Natural killer cell (primary cell): ENCODE measurements at places on chromosomes 12 and 14. TPM values are rescaled to one million over a fixed set of nuclear protein-coding genes. Genes with fewer than 3 reads are reported as not detected.

Gene NOS1
- total RNA-seq = not detected

Gene BATF
- 12.6 TPM for total RNA-seq

Gene TAS2R14
- 3.6 TPM for total RNA-seq

Gene C1QL4
- total RNA-seq = not detected

Gene OR4E2
- not detected for total RNA-seq

Gene KRT78
- total RNA-seq = not detected

Gene ADCY6
- total RNA-seq = 0.31 TPM

Gene ZFHX2
- total RNA-seq = 0.72 TPM

Gene ANP32D
- not detected for total RNA-seq

Gene EML1
- not detected for total RNA-seq

Gene LRRK2
- 1.6 TPM for total RNA-seq

Gene COPZ1
- 66.3 TPM for total RNA-seq

Gene GLIPR1
- 115 TPM for total RNA-seq

GRCh38 chr12:79217306-79217705 is 352.7 kb downstream of the SYT1 start:
- no peaks in the 10 kb centered on the region for H3K36me3 ChIP-seq
- H3K4me1 ChIP-seq = no peaks in the 10 kb centered on the region
- no peaks in the 10 kb centered on the region for H3K27me3 ChIP-seq
- no peak for DNase-seq

- peaks cover 33% of the 10 kb centered on the region for H3K4me1 ChIP-seq
- H3K27me3 ChIP-seq = no peaks in the 10 kb centered on the region
- H3K27ac ChIP-seq = no peak overlapping the region
- no peak overlapping the region for H3K4me3 ChIP-seq
Measured at GRCh38 chr12:52073531-52074381, 4.0 kb downstream of the ATG101 start.

GRCh38 chr12:39294715-39295114 is 148.2 kb downstream of the KIF21A start:
- no peaks in the 10 kb centered on the region for H3K27me3 ChIP-seq
- no peaks in the 10 kb centered on the region for H3K36me3 ChIP-seq
- no peak overlapping the region for H3K4me3 ChIP-seq
- no peak for DNase-seq

GRCh38 chr12:64404470-64405256 is 471 bp downstream of the XPOT start:
- DNase-seq = no peak
- H3K27me3 ChIP-seq = no peaks in the 10 kb centered on the region
- peak overlapping the region; percentile 100 for H3K4me3 ChIP-seq

- peaks cover 3% of the 10 kb centered on the region for H3K27me3 ChIP-seq
- no peak for DNase-seq
- H3K36me3 ChIP-seq = no peaks in the 10 kb centered on the region
- no peak overlapping the region for H3K27ac ChIP-seq
- H3K4me1 ChIP-seq = peaks cover 11% of the 10 kb centered on the region
Measured at GRCh38 chr12:107310621-107311020, 217.3 kb upstream of the CRY1 start.

- no peak overlapping the region for H3K4me3 ChIP-seq
- H3K27ac ChIP-seq = no peak overlapping the region
- no peaks in the 10 kb centered on the region for H3K36me3 ChIP-seq
- H3K27me3 ChIP-seq = no peaks in the 10 kb centered on the region
- no peak for DNase-seq
Measured at GRCh38 chr14:22630066-22630465, 14.1 kb downstream of the OR6J1 start.

DNA sequence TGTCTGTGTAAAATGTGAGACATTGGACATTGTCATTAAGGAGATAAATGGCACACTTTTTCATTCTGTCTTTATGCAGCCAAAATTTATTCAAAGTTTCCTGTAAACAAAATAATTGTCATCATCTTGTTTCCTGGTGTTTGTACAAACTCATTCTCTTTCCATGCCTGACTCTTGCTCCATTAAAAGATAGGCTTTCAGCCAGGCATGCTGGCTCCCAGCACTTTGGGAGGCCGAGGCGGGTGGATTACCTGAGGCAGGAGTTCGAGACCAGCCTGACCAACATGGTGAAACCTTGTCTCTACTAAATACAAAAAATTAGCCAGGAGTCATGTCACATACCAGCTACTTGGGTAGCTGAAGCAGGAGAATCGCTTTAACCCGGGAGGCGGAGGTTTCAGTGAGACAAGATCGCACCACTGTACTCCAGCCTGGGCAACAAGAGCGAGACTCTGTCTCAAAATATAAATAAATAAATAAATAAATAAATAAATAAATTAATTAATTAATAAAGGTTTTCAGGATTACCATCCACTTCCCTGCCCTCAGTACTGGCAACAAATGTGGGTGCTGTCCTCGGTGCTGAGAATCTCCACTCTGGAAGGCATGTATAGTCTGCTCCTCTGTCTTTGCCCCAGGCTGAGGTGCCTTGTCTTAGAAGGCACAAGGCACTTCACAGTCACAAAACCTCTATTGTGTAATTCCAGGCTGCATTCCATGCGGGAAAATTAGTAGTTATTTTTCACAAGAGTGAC is 83.2 kb downstream of the PAH start:
- no peak overlapping the region for H3K27ac ChIP-seq
- no peak for DNase-seq
- H3K4me3 ChIP-seq = no peak overlapping the region
- H3K27me3 ChIP-seq = no peaks in the 10 kb centered on the region

DNA sequence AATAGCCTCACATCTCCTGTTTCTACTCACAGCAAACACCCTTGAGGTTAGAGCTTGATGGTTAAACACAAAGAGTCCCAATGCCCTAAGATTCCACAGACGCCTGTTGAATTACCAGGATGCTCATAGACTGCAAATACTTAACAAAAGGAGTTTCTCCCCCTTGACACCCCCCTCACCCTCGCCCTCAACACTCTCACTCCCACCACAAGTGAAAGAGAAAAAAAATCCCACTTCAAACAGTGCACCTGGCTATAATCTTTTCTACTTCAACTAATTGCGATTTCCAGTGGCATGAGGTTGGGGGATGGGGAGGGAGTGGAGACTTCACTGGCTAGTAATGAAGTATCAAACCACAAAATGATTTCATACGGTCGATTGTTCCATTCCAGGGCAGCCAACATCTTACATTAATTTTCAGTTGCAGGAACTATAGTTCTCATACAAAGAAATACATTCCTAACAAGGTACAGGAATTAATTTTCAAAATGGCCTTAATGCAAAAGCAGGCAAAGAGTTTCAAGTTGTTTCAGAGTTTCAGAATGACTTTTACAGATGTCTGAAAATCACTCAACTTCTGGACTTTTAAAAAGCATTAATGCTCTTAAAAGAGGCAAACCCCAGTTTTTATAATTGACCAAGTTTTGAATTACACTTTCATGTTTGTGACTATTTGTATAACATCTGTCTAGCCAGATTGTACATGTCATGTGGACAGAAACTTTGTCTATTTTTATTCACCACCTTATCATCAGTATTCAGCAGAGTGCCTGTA is 390.7 kb downstream of the C12orf75 start:
- H3K27ac ChIP-seq = no peak overlapping the region
- H3K4me1 ChIP-seq = no peaks in the 10 kb centered on the region
- H3K36me3 ChIP-seq = no peaks in the 10 kb centered on the region
- DNase-seq = no peak
- no peaks in the 10 kb centered on the region for H3K27me3 ChIP-seq

GRCh38 chr12:115382681-115383080 is 698.7 kb upstream of the TBX3 start:
- no peak overlapping the region for H3K4me3 ChIP-seq
- H3K4me1 ChIP-seq = no peaks in the 10 kb centered on the region
- H3K27ac ChIP-seq = no peak overlapping the region
- DNase-seq = no peak
- no peaks in the 10 kb centered on the region for H3K27me3 ChIP-seq

- H3K27me3 ChIP-seq = no peaks in the 10 kb centered on the region
- no peak overlapping the region for H3K27ac ChIP-seq
- H3K4me3 ChIP-seq = no peak overlapping the region
- H3K4me1 ChIP-seq = no peaks in the 10 kb centered on the region
- no peak for DNase-seq
- H3K36me3 ChIP-seq = no peaks in the 10 kb centered on the region
Measured at GRCh38 chr14:104611881-104612280, 7.3 kb upstream of the TMEM179 start.
